ENCODE measurements at places on chromosomes 2 and 18.

- no peak for DNase-seq
Measured at GRCh38 chr2:168692132-168692744, 110.2 kb upstream of the NOSTRIN start.

GRCh38 chr2:47309952-47310800 lies 92.8 kb upstream of the MSH2 start:
- no peak for DNase-seq

DNA sequence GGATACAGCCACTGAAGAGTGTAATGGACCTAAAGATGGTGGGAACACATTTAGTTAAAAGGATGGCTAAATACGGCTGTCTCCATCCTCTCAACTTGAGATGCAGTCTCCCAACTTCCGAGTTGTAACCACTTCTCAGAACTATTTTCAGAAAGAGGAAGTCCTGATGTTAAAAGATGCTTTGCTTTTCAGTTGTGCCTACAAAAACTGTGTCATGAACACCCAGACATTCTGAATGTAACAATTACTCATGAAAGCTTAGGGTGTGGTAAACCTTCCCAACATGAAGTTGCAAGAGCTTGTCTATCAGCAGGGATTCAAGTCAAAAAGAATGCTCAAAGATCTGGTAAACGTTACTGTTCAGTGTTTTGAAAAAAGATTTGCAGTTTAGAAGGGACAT lies 147.9 kb downstream of the DOCK10 start:
- no peak for DNase-seq

- no peak for DNase-seq
Measured at GRCh38 chr2:105393373-105394055, 5.3 kb downstream of the FHL2 start.

DNA sequence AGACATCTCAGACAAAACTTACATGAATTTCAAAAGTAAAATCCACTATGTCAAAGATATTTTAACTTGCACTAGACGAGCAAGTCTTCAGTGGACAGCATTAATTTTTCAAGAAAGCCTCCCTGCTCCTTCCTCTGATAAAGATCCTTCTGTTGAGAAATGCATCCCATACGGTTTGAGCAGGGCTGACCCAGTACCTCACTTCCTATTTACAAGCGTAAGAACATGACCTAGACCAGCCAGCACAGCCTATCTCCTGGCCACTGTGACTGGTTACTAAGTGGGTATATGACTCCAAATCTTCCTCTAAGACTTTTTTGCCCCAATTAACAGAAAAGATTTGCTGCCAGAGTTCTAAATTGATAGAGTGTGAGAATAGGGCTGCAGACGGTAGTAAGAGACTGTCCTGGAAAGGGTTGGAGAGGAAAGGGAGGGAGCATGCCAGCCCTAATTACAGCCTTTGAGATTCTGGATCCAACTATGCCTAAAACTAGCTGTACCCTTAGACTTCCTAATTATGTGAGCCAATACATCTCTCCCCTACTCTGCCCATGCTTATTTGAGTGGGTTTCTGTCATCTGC lies 108.4 kb downstream of the PRELID3A start:
- no peak for DNase-seq

- DNase-seq: no peak
Measured at GRCh38 chr2:28047681-28048080, 157.2 kb downstream of the BABAM2 start.

GRCh38 chr18:56388571-56388970 lies 249.8 kb downstream of the TXNL1 start:
- DNase-seq: no peak

GRCh38 chr18:74397572-74397971 lies 59.5 kb downstream of the DIPK1C start:
- no peak for DNase-seq

GRCh38 chr2:168215813-168216212 lies 31.6 kb downstream of the STK39 start:
- DNase-seq: no peak

GRCh38 chr2:196316050-196316430 lies 144.7 kb upstream of the STK17B start:
- no peak for DNase-seq

Measured in stimulated activated CD8-positive, alpha-beta memory T cell treated with anti-CD3 and anti-CD28 coated beads, Interleukin-2, amount 100 ng/mL, for 1 hour (primary cell).